BE2C (cell line): ENCODE measurements at places on chromosomes 12 and 14.

- no peak for DNase-seq
These were observed 38.1 kb downstream of the EML1 start for GRCh38 chr14:99831303-99831702.

DNA sequence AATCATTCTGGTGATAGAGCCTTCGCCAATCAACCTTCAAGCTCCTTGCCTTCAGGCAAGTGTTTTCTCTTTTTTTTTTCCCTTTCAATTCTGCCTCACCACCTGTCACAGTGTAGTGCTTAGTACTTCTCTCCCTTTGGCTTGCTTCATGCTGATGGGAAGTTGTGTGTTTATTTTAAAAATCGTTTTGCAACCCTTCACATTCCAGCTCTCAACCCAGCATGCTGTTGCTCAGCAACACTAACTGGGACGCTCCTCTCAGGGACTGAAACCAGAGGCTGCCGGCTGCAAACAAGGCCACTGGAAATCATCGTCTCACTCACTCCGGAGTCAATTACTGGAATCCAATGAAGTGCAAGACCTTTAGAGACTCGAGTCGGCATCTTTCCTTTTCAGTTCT lies 342.7 kb downstream of the PRKD1 start:
- no peak for DNase-seq

DNA sequence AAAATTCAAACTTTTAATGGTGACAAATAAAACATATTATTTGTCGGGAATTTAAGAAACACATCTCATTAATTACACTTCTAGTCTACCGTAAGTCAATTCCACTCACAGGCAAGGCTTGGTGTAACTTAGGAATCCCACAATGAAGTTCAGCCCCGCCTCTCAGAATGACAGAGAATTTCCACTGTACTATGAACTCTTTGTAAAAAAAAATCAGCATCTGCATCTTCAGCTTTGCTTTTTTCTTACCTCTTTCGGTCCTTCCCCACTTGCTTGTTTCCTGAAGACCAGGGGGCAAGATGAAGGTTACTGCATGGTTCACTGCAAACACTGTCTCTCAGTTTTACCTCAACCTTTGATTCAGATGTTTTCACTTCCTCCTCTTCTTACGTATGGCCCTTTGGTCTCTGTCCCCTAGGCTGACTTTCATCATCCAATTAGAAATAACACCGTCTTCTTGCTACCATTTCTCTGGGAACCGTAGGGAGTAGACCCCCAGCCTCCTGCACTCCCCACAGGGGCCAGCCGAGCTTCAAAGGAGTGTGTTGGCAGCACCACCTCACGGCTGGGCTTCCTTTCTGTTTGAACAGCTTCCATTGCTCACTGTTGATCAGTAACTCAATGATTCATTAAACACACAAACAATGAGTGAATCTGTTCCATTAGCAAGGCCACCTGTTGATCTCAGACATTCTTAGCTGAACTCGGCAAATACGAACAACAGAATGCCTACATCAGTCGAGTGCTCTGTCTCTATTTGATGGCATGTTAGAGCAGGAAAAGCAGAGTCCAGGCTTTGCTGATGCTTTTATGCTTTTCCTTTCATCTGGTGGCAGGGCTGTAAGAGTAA lies 343.0 kb downstream of the BMP4 start:
- DNase-seq: no peak

- no peak for DNase-seq
These were observed 502.4 kb upstream of the ATP2B1 start for GRCh38 chr12:90211017-90211416.

- DNase-seq: no peak
These were observed 25.5 kb upstream of the BCDIN3D start for GRCh38 chr12:49868449-49868848.

- no peak for DNase-seq
These were observed 152.4 kb upstream of the TMCC3 start for GRCh38 chr12:94802796-94803195.
